CD8-positive, alpha-beta T cell (primary cell): ENCODE measurements at places on chromosomes 3 and 15.

- DNase-seq = no peak
These were observed 5.5 kb downstream of the SMAD6 start for GRCh38 chr15:66707310-66708082.

GRCh38 chr3:114624047-114624445, 330.2 kb downstream of the TIGIT start:
- no peak for DNase-seq

- no peak for DNase-seq
These were observed 28.9 kb downstream of the RAD51 start for GRCh38 chr15:40723919-40724318.

- DNase-seq = no peak
These were observed 47.6 kb upstream of the ULK4 start for GRCh38 chr3:42009456-42009855.

DNA sequence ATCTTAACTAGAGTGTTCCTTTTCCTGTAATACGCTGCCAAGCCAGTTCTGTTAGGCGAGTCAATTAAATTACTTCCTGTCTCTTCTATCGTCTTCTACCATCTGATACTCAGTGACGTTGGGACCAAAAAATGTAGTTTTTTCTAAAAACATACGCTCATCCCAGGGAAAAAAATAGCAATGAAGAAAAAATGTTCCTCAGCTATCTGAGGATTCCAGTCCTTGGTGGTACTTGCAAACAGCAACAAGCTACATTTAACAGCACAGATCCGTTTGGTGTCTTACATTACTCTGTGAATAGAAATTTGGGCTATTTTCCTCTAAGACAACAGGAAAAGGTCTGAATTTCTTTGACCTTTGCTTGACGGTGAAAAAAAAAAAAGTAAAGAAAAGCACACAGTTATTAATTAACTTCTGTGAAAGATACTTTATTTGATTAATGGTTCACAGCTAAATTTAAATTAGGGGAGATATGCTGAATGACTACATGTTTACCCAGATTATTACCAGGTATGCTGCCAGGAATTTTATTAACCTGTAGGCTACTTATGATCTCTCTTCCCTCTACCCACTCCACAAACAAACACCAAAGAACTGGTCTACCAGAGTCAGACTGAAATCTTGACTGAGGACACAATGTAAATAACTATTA, 254.4 kb upstream of the ZPLD1 start:
- DNase-seq = no peak
